ENCODE measurements at places on chromosomes 11 and 22.

DNA sequence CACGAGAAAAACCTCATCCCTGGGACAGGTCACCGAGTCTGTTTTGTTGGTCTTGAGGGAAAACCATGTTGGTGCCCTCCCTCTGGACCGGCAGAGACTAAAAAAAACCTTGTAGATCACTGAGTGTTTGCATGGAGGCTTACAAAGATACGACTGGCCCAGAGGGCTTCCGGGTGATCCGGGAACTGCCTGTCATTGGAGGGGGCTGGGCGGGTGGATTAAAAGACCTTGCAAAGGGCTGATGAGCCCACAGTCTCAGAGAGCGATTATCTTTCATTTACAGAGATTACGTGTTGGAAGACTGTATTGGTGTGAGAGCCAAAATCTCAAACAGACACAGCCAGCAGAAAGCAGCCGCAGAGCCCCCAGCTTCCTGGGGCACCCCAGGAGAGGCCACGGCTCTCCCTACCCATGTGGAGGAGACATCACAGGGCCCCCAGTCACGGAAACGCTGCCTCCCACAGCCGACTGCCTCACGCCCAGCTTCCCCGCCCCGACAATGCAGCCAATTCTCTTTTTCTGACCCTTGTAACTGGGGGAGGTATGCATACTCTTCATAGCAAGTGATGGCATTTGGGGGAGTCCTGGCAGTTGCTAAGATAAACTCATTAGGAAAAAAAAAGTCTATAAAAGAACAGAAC lies 426.4 kb downstream of the CTTN start:
- DNase-seq: no peak

- DNase-seq: peak; percentile 65
Measured at GRCh38 chr22:41524251-41524661, 20.0 kb downstream of the POLR3H start.

DNA sequence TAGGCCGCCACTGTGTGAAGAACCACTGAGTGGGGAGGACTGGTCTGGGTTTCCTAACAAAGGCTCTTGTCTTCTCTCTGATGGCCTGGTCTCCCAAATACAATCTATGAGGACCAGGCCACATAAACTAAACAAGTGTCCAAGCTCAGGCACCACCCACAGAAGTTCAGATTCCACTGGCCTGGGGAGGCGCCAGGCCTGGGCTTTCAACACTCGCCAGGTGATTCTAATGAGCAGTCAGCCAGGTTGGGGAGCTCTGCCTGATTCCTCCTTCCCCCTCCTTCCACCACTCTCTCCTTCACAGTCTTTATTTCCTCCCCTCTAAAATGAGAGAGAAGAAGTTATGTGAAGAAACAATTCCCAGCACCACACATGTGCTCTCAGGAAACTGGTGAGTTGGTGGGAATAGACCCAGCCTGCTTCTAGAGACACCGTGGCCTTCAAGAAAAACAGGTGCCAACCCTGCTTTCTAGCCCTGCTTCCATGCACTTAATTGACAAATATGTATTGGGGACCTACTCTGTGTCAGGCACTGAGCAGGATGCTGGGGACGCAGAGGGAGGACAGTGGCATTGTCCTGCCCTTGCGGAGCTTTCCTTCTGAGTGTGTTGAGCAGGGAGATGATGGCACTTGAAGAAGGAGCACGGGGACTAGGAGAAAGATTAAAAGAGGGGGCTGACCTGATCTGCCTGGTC lies 242.5 kb downstream of the TENM4 start:
- no peak for DNase-seq

DNA sequence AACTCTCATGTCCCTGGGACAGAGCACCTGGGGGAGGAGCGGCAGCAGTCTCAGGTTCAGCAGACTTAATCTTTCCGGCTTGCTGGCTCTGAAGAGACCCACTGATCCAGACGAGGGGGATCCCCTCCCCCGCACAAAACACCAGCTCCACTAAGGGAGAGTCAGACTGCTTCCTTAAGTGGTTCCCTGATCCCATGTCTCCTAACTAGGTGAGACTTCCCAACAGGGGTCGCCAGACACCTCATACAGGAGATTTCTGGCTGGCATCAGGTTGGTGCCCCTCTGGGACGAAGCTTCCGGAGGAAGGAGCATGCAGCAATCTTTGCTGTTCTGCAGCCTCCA lies 157.2 kb upstream of the TMEM45B start:
- DNase-seq: no peak

DNA sequence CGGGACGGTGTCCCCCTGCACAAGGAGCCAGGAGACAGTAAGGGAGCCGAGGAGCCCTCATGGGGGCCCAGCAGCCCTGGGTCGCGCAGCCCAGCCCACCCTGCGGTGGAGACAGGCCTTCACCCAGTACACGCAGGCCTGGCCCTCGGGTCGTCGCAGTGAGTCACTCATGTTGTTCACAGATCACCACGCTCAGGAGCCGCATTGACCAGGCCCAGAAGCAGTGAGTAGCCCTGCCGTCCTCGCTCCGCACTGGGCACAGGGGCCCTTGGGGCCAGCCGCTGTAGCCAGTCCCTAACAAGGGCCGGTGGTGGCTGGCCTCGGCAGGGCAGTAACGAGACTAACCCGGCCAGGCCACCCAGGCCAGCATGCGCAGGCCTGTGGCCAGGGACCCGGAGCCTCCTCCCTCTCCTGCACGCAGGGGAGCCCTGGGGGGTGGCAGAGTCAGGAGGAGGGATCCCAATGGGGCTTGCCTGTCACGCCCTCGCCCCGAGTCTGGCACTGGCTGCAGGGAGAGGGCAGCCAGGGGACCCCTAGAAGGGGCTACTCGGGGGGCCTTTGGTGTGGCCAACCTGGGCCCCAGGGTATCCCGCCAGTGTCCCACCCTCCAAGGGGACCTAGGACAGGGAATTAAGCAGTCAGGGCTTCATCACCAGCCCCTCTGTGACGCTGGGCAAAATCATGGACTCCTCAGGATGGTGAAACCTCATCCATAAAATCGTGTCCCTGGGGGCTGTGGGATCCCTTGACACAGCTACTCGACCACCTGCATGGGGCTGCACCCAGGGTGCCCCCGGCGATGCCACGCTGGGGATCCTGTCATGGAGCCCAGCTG lies 10.1 kb upstream of the MRPL23 start:
- DNase-seq: no peak
